ENCODE measurements at places on chromosomes 3 and 15.

DNA sequence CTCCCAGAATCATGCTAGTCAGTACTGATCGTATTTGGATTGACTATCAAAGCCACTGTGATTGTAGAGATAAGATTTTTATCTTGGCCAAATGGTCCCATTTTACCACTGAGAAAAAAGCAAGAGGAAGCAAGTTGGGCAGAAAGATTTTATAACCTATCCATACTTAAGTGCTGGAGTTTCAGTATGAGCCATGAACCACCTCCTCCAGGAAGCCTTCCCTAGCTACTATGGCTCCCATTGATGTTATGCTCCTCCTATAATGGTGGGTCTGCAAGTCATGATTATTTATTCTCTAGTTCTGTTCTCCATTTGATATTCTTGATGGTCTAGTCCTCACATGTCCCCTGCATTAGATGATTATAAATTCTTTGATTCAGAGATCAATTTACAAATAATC lies 6.6 kb downstream of the MEGF11 start:
- no peak for DNase-seq

GRCh38 chr3:30632521-30632920 lies 26.1 kb downstream of the TGFBR2 start:
- DNase-seq, result no peak

DNA sequence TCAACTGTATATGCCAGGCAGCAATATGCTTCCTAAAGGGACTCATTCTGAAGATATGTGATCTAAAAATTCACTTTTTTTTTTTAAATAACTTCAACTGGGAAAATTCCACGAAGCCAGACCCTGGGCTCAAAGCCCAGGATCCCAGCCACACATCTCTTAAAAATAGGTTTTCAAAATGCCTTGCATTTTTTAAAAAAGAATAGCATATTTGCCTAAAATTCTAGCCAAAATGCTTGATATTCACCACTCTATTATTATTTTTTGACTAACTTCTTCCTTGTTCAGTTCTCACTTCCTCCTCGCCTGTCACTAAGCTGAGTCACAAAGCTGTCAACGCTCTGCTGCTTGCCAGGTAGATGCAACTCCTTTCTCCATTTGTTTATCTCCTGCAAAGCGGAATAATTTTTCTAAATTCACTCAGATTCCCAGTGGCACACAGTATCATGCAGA lies 28.0 kb upstream of the VGLL4 start:
- DNase-seq, result peak; percentile 33

DNA sequence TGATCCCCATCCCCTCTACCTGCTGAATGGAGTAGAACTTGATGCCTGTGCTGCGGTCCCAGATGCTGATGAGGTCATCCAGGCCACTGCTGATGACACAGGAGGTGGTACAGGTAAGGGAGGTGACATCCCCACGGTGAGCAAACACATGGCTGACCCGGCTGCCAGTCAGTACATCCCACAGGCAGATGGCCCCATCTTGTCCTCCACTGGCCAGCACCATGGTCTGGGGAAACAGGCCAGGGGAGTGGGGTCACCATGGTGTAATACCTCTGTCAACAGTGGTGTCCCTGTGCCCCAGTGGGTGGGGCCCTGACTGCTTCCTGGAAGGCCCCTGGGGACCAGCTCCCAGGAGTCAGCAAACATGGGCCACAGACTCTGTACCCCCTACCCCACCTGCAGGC lies 33.3 kb downstream of the PTPN23 start:
- no peak for DNase-seq

DNA sequence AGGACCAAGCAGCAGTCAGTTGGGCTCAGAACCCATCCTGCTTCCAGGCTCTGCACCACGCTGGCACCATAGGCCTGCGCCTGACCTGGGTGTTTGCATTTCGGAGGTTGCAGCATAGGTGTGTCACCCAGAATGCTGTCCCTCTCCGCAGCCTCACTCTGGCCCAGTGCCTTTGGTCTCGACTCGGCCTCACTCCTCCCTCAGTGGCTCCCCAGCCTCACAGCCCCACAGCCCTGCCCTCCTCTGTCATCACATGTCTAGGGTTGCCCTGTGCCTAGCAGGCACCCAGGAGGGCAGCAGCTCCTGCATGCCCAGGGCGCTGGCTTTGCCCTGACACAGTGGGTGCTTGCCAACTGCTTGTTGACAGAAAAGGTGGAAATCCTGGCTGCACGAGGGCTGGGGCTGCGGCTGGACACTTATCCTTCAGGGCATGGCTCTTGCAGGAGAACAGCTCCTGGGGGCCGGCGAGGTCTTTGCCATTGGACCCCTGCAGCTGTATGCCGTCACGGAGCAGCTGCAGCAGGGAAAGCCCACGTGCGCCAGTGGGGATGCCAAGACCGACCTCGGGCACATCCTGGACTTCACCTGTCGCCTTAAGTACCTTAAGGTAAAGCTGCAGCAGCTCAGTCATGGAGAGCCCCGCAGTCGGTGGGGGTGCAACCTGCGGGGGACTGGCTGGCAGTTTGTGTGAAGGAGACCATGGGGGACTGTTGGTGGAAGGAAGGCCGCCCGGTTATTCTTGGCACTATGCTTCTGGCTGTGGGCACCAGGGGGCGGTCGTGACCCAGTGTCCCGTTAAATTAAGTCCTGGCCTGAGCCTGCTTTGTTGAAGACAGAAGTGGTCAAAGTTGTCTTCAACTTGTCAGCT lies 16.2 kb downstream of the NISCH start:
- DNase-seq, result no peak

GRCh38 chr3:184760337-184761074 lies 48.6 kb upstream of the MAGEF1 start:
- DNase-seq, result no peak

All from NCI-H446 (cell line).